GM12891 (cell line): ENCODE measurements at places on chromosomes 4 and X.

GRCh38 chr4:17296921-17297890 is 214.7 kb downstream of the QDPR start:
- no peak for DNase-seq

GRCh38 chr4:140311257-140311835 is 62.1 kb upstream of the SCOC start:
- DNase-seq = no peak

DNA sequence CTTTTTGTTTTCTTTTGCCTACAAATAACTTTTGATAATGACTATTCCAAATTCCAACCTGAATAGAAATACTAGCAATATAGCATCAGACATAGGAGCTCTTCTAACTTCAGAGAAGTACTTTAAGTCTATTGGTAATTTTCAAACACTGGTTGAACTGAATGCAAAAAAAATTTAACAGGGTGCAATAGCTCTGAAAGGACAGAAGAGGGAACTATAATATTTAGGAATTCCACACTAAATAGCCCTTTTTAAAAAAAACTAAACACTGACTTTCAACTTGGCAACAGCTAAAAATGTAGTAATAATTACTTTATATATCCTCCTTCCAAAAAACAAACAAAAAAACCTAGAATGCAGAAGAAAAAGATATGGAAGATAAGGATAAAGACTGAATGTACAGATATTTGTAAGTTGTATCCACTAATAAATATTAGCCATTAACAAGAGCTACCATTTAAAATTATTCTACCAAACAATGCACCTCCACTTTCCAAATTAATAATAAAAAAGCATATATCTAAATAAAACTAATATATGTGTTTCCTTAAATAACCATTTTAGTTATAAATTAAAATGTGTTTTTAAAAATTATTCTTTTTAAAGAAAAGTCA is 81.4 kb downstream of the FBXW7 start:
- no peak for DNase-seq

DNA sequence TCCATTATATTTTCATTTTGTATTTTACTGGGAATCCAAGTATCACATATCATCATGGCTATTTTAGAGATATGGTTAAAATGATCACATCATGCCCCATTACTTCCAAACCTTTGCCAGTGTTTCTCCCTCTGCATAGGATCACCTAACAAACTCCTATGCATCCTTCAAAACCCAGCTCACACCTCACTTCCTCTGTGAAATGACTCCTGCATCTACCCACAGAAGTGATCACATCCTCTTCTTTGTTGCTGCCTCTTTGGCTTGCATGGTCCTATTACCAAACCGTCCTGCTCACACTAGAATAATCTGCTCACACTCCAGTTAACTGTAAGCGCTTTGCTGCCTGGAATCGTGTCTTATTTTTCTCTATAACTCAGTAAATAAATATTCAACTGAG is 74.7 kb upstream of the C4orf50 start:
- DNase-seq = no peak

- no peak for DNase-seq
Measured at GRCh38 chrX:74911494-74911893, 13.8 kb downstream of the NEXMIF start.

DNA sequence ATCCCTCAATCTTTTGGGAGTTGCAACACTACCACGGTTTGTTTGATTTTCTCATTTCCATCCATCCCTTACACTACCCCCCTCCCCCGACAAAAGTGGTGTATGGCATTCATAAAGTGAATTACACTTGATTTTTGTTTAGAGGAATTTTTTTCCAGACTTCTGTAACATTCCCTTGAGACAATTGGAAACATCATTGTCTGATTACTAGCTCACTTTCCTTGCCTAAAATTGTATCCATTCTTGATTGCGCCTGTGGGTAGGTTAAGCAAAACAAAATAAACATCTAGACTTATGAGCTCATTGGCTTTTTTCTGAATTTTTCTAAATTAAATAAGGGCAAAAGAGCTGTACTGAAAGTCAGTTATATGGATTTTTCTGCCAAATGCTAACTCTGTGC is 3.5 kb downstream of the GPC3 start:
- DNase-seq = no peak

DNA sequence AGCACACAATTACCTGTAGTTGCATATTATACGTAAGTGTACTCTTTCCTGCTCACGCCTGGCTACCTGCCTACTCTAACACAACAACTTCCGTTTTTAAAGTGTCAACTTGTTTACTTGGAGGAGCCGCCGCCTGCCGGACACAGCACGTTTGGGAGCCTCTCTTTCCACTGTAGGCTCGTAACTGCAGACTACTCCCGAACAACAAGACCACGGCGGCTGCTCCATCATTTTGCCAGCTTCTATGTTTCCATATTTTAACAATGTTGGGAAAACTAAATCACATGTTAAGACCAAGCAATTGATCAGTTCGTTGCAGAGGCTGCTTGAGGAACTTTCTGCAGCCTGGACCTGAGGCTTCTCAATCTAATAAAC is 841 bp downstream of the MTNR1A start:
- DNase-seq = no peak

DNA sequence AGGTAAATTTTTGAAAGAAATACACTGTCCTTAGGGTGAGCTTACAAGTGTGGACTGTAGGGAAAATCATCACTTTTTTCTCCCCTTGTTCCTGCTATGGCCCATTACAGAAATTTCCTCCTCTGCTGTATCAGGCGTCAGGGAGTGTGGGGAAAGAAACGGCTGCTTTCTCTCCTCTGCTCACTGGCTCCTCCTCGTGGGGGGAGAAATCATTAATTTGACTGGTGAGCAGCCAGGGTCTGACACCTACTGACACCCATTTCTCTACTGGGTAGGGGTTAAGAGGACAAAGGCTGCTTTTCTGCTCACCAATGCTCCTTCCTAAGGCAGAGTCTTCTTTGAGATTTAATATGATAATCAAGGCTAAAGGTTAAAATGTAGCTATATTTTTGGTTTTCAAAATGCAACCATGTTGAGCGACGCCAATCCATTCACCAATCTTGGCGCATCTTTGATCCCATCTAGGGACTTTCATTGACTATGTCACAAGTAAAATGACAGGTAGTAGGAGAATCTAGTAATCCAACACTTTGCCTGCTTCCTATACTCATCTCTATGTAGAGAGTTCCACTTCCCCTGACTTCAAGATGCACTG is 25.1 kb downstream of the SETD7 start:
- peak; percentile 25 for DNase-seq

DNA sequence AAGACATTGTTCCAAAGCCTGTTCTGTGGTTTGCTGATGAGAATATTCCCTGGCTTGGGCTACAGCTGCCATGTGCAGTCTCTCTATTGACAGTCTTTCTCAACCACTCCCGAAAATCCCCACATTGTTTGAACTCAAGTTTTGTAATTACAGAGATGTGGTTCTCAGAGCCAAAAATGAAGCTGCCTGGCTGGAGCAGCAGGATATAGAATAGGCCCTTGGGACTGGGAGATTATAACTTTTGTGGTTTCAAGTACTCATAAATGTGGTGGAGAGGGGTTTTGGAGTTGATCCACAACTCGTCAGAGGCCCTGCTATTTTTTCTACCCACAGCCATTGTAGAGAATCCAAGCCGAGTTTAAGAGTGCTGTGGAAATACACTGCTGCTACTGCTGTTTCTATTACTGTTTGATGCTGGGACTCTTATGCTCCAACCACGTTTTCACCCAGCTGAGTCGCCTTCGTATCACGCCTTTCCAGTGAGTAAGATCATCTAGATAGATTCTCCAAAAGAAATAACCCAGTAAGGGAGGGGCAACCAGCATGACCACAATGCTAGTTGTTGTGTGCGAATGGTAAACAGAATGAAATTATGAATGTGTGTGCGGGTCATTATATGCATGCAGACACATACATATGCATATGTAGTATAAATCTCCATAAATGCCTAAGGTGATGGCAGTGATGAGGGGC is 57.1 kb upstream of the ATXN3L start:
- no peak for DNase-seq

GRCh38 chrX:28010875-28011274 is 29.6 kb upstream of the DCAF8L1 start:
- no peak for DNase-seq

DNA sequence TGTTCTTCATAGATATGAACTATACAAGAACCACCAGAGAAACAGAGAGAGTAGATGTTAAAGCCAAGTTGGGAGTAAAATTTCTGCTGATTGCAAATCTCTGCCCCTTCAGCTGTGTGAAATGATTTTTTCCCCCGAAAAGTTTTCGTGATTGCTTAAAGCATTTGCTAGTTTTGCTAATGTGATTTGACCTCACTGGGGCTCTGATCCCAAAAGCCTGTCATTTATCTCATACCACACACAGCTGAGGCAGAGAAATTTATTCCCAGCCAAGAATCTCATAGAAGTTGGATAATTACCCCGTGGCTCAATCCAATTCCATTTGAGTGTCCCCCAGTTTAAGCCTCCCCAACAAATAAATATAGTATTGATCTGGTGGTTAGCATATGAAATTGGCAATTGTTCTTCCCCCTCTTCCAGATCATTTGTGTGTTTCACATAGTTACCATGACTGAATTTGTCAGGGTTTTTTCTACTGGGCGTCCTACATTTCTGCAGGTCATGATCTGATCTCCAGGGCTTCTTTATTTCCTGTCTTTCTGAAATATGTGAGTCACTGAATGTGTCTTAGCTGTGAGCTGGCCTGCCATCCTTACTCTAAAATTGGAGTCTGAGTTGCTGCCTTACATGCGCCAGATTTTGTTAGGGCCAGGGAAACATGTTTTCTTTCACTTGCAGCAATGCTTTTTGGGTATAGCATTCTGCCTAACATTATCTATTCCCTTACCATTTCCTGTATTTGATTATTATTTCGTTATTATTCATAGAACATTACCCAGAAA is 167.5 kb upstream of the FRMPD4 start:
- DNase-seq = no peak

DNA sequence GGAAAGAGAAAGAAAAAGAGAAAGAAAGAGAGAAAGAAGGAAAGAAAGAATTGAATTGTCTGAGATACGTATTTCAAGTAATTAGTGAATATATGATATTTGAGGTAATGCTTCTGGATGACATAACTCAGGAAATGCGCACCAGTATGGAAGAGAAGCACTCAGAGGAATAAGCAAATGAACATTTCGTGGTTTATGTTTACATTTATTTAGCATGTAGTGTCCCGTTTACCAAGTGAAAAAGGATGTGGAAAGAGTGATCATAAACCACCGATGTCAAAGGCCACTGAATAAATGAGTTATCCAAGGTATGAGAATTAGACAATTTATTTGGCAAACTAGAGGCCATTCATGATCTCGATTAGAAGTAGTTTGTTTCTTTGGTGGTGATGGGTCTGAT is 200.4 kb downstream of the ARAP2 start:
- DNase-seq = no peak
